NCI-H1092 (cell line): ENCODE measurements at places on chromosomes 12 and 14.

- DNase-seq = peak; percentile 70
Observed at GRCh38 chr12:45402288-45402687, 186.4 kb downstream of the ANO6 start.

- DNase-seq = no peak
Observed at GRCh38 chr12:97751704-97752103, 289.1 kb downstream of the RMST start.

- DNase-seq = peak; percentile 49
Observed at GRCh38 chr12:52042706-52043385, 8.4 kb upstream of the NR4A1 start.

- DNase-seq = no peak
Observed at GRCh38 chr14:100302616-100303015, 3.6 kb downstream of the SLC25A29 start.

DNA sequence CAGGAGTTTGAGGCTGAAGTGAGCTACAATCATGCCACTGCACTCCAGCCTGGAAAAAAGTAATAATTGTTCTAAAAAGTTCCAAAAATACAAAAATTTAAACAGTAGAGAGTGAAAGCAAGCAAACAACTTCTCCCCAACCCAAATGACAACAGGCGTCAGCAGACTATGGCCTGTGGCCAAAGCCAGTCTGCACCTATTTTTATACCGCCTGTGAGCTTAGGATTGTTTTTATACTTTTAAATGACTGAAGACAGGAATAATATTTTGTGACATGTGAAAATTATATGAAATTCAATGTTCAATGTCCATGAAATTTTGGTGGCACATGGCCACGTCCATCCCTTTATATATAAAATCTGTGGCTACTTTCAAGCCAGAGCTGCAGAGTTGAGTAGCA, 48.2 kb upstream of the TMCC3 start:
- no peak for DNase-seq

GRCh38 chr14:71541271-71541670, 391.0 kb upstream of the RGS6 start:
- DNase-seq = no peak

GRCh38 chr12:3230758-3231375, 153.7 kb downstream of the TSPAN9 start:
- no peak for DNase-seq

GRCh38 chr14:65549429-65549828, 136.9 kb downstream of the FUT8 start:
- DNase-seq = no peak

DNA sequence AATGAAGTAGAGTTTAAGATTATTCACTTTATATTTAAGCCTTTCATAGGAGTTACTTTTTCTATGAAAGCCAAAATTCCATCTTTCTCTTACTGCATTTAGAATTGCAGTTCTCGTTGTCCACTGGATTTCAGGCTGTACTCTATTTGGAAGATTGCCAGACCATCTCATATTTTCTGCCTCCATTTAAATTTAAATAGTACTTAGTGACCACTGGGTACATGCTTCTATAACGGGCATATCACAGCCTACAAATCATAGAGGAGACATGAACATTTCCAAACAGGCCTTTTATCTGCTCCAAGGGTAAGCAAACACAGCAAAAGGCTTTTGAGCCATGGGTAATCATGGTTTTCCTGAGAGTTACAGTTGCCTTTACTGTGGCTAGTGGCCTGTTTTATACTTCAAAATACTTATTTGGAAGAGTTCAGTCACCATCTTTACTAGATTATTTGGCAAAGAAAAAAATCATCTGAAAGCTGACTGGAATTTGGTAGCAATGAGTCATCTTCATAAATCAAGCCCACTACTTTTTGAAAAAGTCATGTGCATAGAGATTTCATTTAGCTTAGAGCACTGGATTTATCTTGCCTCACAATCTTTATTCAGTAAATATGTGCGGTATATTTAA, 15.7 kb downstream of the ANO6 start:
- DNase-seq = peak; percentile 17

- DNase-seq = peak; percentile 62
Observed at GRCh38 chr14:69842686-69843420, 36.4 kb upstream of the SMOC1 start.

DNA sequence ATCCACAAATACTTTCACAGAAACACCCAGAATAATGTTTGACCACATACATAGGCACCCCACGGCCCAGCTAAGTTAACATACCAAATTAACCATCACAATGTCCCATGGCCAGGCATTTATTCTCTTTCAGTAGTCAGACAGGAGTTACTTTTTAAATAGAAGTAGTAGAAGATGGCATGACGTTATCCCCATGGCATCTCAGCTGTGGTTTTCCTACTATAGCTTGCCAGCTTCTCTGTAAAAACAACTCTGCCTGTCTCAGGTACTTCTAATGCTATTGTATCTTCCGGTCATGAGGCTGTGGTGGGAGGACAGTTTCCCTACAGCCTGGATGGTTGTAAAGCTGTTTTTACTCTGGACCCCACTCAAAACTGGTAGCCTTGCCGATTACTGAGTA, 19.3 kb downstream of the CTSG start:
- DNase-seq = no peak

DNA sequence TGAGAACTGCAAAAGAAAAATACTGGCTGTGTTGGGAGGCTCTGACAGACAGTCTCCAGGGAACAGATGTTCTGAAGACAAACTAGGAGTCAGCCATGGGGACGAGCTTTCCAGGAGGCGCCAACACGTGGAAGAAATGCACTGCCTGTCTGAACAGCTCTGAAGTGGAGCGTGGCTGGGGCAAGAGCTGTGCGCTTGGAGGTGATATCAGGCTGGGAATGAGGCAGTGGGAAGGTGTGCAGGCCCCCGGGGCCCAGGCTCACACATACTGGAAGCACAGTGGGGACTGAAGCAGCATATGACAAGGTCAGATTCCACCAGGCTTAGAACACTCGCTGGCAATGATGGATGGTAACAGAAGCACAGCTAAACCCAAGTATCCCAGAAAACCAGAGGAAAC, 17.5 kb downstream of the APPL2 start:
- DNase-seq = no peak

- DNase-seq = no peak
Observed at GRCh38 chr14:89282191-89282590, 134.8 kb downstream of the FOXN3 start.

DNA sequence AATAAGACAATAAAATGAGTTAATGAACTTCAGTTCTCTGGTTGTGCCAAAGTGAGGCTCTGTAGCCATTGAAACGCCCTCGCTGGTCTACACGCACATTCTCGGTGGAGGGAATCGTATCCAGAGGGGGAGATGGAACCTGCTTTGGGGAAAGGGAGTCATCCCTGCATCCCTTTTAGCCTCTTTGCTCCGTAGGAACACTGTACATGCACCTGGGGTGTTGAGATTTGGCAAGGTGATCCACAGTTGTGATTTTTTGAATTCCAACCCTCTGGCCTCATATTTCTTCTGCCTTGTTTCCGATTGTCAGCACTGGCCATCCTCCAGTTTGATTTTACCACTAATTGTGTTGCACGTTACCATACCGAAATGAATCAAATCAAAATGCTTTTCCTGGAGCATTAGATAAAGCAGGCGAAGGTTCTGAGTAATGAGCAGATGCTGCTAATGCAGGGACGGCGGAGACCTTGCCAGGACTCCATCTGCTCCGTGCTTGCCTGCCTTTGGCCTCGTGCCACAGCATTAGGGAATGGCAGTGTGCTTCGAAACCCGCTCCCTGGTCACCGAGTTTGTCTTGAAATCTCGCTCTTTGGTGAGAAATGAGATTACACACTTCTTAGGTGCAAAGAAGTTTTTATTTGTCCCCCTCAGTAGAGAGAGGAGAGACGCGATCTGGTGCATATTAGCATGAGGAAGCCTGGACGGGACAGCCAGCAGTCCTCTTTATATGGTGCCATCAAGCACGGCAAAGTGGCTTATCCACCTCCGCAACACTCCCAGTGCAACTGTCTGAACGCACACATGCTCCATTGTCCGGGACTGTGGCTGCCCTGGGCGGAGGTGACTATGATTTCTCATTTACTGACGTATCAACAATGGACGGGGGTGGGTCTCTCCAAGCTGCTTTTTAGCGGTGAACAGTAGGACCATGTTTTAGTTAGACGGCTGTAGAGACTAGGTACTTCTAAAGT, 59.1 kb downstream of the FBXW8 start:
- DNase-seq = peak; percentile 84

- no peak for DNase-seq
Observed at GRCh38 chr14:101707863-101708620, 53.5 kb upstream of the PPP2R5C start.

DNA sequence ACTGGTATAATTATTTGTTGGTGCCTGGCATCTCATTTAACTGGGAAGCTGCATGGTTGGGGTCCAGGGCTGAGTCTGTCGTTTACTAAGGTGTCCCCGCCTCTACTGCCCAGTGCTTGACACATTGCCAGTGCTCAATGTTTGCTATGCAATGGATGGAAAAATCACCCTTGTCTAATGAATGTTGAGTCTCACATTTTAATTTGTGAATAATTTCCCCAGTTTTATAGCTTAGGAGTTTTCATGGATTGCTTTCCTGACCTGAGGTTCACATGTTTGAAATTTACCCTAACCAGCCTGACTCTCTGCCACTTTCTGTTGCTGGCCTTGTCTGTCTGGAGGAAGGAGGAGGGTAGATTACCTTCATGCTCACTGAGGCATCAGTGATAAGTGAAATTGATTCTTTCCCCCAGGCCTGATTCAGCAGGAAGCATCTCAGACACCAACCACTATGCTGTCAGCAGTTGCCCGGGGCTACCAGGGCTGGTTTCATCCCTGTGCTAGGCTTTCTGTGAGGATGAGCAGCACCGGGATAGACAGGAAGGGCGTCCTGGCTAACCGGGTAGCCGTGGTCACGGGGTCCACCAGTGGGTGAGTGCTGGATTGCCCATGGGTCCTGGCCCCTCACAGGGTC, 2.4 kb downstream of the DHRS2 start:
- DNase-seq = no peak

DNA sequence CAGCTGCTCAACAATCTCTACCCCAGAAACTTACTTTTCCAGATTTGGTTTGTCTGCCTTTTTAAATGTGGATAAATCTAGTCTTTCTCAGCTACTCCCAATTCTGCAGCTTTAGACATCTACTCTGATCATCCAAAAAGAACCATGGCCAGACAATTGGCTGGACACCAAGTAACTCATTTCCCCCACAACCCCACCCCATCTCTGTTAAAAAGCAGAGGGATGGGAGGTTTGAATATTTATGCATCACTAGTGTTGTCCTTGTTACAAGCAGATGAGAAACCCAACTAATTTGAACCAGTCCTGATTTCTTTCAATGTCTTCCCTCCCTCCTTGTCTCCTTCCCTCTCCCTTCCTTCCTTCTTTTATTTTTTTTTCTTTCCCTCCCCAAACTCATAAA, 391.9 kb downstream of the GALC start:
- DNase-seq = no peak

- DNase-seq = no peak
Observed at GRCh38 chr12:54055552-54055951, 1.9 kb downstream of the HOXC4 start.

DNA sequence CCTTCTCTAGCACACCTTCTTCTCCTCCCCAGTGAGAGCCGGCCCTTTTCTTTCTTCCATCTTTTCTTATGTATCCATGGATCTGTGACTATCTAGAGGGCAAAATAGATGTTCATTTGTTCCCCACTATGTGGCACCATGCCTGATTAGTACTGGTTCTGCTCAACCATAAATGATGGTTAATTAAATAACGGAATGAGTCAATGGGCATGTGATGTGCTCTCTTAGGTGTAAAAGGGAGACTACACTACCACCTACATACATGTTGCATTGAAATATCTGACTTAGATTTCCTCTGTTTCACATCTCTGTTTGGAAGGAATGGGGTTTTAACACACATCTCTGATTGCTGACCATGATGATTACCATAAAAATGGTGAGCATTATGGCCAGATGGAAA, 116.5 kb downstream of the BTG1 start:
- no peak for DNase-seq

DNA sequence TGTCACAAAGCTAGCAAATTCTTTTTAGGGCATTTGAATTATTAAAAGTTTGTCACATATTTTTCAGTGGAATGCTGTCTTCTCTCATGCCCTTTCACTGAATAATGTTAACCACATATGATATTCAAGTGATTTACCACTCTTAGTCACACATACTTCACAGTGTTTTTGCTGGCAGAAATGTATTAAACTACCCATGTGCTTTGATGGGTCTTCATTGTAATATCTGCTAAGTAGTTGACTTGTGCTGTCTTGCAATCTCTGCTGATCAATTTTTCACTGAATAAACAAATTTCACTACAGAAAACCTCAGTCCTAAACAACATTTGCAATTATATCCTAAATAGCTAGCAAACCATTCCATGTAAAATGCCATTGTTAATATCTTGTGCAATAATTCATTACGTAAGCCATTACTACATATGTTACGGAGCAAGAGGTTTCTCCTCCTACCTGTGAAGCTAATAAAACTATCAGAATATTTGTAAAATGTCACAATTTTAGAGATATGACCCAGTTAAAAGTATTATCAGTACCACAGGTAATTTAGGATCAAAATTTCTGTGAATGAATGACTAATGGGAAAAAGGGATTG, 64.6 kb upstream of the LMO3 start:
- DNase-seq = no peak

DNA sequence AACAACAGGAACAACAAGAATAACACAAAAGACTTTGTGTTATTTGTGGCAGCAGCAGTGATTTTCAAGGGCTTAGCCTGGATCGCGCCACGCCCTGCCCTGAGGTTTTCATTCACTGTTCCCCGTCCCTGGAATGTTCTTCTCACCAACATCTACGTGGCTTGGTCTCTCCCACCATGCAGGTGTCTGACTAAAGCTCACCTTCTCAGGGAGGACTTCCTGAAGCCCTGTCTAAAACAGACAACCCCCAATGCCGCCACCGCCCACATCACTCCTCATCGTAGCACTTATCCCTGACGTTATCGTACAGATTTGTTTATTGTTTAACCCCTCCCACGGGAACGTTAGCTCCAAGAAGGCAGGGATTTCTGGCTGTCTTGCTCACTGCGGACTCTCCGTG, 40.4 kb downstream of the P2RX4 start:
- no peak for DNase-seq

DNA sequence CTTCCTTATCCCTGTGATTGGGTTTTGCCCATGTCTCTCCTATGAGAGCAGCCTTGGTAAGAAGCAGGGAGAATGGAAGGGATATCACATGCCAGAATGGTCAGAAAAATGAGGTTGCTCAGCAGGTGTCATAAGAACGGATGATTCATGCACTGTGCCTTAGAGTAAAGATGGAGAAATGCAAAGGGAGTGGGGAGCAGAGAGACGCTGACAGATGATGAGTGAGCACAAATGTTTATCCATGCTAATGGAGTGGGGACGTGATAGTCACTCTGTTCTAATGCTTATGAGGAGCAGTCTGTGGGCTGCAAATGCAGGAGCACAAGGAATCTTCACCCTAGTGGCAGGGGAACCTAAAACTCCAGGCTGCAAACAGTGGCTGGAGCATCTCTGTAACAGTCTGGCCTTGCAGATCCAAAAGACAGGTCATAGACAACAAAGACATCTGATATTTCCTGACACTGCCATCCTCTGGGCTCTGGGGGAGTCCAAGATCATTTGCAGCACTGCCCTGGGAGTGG, 243.2 kb downstream of the CACNA1C start:
- DNase-seq = no peak
